Stimulated activated CD8-positive, alpha-beta memory T cell treated with anti-CD3 and anti-CD28 coated beads, Interleukin-7, amount 100 ng/mL, for 48 hours (primary cell): ENCODE measurements at places on chromosomes 11 and 22.

DNA sequence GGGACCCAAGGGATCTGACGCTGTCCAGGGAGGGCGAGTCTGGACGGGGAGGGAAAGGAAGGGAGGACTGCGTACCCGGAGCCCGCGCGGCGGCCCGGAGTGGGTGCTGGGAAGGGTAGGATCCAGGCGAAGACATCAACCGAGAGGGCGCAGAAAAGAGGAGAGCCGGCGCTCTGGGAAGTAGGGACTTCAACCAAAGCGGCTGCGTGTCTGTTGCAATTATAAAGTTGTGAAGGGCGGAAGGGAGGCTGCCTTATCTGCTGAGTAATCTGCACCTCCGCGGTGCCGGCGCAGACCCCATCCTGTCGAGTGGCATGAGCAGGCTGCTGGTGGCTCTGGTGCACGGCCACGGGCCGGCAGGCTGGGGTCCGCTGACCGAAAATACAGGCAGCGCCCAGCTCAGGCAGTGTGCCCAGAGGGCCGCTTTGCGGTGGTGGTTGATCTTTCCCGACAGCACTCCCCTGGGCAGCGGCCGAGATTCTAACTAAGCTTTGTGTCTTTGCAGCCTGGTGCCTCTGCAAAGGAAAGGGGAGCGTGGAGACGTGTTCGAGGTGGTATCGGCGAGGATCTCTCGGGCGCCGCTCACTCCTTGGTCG, 978 bp downstream of the C11orf87 start:
- no peak for DNase-seq

GRCh38 chr11:78168539-78169477, 19.6 kb downstream of the KCTD21 start:
- DNase-seq = no peak

DNA sequence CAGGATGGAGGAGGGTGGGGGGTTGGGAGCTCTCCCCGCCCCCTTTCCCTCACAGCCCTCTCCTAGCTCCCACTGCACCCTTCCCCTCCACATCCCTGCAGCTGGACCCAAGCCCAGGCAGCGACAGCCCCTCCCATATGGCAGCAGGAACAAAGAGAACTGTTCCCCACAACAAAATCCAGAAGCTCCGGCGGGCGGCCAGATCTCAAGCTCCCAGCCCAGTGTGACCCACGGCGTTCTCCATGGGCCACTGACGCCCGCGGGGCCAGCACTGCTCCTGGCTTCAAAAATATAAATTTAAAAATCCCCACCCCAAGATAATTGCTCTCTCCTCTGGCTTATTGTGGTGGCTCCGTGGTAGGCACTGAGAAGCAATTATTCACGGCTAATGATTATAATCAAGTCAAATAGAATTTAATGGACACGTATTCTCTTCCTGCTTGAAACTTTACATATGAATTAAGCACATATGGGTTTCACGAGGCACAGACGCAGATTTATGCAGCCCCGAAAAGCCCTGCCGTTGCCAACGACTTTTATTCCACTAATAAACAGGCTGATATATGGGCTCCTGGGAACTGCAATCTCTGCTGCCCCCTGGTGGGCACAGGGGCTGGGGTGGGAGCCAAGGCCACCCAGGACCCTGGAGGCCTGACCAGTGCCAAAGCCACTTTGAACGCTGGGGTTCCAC, 17.5 kb downstream of the MACROD1 start:
- no peak for DNase-seq

GRCh38 chr11:62580959-62581715, 7.4 kb upstream of the EEF1G start:
- DNase-seq = no peak

DNA sequence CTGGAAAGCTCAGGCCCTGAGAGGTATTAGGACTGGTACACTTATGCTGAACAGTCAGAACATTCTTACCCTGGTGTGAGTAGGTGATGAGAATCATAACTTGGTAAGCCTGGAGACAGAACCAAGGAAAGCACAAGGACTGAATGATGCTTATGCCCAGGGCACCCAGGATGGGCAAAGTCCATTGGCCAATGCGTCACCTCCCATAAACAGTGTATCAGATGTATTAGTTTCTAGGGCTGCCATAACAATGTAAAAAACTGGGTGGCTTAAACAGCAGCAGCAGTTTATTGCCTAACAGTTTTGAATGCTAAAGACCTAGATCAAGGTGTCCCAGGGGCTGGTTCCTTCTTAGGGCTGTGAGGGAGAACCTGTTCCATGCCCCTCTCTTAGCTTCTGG, 107.0 kb downstream of the FAR1 start:
- DNase-seq = no peak

DNA sequence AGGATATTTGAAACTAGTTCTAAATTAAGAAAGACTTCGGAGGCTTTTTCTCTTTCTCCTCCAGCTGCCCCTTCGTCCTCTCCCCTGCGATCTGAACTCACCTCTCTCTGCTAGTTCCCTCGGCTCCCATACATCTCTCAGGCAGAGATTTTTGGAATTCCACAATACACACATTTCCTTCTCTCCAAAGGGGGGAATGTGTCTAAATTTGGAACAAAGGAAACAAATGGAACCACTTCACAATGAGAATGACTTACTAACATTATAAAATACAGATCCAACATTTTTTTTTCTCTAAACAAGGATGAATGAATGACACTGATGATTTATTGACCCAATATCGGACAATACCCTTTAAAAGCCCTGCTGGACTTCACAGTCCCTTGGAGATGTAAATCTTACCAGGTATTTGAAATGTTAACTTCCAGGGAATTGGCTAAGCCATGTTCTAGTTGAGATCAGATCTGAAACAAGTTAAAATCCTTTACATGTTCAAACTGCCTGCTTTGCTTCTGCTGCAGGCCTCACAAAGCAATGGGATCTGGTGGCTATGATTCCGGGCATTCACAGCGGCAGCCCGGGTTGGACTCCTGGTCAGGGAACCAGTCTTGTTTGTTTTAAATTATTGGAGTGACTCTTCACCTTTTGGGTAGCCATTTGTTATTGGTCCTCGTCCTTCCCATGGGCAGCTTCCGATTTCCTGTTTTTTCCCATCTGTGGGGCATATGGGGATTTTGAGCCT, 20.5 kb upstream of the GSTP1 start:
- DNase-seq = no peak

DNA sequence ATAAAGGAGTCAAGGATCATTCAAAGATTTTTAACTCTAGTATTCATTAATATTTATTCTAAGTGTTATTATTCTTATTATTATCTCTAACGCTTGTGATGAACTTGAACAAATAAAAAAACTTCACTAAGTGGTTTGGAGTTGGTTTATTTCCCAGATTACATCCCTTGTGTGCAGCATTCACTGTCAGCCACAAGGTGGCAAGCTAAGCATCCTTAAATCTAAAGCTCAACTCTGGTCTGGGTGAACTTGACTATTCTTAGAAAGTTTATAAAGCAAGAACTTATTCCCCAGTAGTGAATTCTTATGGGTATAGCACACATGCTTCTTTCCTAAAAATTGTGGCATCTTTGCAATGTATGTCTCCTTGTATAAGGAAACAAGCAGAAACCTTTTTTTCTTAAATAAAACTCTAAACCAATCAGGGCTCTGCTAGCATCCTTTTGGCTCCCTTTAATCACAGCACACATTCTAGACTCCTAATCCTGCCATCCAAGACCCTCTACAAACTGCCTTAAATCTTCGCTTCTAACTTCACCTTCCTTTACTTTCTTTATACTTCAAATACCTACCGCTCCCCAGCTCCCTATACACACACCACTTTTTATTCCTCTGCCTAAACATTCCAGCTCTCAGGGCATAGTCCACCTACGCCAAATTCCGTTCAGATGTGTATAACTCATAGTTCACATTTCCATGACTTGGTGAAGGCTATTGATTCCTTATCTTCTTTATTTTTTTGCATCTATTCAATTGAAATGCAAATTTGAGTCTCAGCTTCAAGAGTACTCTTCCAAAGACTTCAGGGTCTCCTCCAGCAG, 1068.8 kb downstream of the DLG2 start:
- no peak for DNase-seq

- no peak for DNase-seq
Measured at GRCh38 chr11:101770648-101771047, 144.2 kb upstream of the CEP126 start.

DNA sequence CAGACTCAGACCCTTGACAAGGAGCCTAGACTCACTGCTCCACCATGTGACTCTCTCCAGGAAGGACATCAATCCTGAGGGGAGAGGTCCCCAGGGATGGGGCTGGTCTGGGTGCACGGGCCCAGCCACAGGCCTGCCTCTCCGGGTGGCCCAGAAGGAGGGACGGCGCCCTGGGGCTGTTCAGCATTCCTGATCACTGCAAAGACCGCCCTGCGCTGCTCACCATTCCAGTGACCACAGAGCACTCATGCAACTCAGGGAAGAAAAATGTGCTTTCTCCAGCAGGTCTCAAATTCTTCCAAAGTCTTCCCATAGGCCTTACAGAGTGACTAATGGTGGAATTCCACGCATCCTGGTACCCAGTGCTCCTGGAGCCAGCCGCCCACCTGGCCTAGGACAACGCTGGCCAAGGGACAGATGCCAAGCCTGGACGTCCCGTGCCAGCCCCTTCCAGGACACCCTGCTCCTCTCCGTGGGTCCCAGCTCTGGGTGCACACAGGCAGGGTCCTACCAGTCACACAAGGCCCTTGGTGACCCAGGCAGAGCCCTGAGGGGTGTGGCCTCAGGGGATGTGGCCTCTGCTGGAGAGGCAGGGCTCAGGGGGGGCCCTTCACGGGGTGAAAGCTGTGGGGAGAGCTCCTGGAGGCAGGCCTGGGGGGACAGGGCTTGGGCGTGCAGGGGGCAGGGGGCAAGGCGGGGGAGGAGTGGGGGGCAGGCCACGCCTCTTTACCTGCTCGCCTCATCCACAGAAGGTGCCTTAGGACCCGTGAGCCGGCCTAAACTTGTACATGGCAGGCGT, 178.8 kb downstream of the IGLL1 start:
- DNase-seq = no peak

DNA sequence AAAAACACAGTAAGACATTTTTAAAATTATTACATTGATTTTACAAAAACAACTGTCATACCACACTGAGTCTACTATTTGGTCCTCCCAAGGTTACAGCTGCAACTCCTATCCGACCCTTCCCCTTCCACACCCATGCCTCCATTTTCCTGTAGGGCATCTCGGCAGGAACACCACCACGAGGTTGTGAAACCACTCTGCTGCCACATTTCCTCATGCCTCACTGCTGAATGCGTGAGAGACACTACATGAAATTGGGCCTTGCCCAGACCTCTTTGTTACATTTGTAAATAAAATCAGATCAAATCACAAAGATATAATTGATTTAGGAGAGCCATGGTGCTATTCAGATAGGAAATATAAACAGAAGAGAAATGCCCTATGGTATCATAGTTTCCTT, 2.0 kb downstream of the ARHGAP32 start:
- no peak for DNase-seq

DNA sequence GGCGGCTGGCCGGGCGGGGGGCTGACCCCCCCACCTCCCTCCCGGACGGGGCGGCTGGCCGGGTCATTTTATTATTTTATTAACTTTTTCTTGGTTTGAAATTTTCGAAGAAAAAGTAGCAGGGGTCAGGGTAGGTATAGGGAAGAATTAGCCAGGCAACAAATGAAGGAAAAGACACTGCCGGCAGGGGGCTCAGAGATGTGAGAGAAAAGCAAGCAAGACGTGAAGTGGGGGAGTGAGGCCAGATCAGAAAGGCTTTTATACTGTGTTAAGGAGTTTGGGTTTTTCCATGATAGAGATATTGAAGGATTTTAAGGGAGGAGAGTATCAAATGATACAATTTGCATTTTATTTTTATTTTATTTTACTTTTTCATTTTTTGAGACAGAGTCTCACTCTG, 19.0 kb downstream of the RNF214 start:
- DNase-seq = no peak

DNA sequence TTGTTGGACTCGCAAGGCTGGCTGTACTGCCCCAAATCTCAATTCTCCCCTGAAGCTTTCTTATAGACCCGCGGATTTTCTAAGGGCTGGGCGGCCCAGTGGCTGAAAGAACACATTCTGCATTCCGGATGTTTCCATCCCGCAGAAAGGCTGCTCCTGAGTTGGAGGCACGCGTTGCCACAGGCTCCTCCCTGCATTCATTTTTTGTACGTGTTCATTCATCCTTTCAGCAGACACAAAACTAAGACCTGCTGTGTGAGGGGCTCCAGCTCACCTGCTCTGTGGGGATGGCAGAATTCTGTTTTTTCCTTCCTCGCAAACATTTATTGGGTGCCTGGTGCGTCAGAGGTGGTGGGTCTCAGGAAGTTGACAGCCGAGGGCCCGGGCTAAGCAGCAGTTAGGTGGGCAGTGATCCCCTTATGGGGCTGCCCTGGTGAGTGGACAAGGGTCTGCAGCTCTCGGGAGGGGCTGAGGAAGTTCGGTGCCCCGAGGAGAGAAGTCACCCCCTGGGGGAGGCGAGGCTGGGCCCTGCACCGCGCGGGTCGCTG, 23.7 kb downstream of the SHANK3 start:
- DNase-seq = no peak

DNA sequence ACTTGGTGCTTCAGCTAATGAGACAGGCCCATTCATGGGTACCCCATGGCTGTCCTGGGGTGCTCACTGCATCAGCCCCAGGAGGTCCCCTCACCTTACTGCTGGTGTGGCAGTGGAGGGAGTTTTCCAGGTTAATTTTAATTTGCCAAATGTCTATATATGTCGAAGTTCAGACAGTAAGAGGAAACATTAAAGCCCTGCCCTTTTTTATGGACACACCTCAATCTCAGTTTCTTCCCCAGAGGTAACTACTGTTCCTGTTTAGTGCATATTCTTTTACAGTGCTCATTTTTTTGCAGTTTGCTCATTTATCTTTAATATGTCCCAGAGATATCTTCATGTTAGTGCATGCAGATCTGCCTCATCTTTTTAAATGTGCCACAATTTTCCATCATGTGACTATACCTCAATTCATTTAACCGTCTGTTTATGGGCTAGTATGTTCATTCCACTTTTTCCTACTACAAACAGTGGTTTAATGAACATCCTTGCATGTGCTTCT, 11.6 kb downstream of the PANX1 start:
- DNase-seq = no peak

DNA sequence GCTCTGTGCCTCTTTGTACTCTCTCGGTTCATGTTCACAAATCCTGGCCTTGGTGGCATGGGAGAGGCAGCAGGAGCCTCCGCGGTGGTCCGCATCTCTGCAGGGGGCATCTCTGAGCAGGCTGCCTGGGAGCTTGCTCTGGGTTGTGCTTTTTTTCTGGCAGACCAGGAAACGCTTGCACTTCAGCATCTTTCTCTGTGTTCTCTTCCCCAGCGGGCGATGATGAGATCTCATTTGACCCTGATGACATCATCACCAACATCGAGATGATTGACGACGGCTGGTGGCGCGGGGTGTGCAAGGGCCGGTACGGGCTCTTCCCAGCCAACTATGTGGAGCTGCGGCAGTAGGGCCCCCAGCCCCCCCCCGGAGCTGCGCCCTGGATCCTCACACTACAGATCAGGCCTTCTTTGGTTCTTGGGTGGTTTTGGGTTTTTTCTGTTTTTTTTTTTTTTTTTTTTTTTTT, 36.5 kb downstream of the CTTN start:
- no peak for DNase-seq
